Retina (tissue), 1 donor: ENCODE measurements at places on chromosomes 1 and 21.
A peak's percentile ranks its signal among the peaks of the same experiment; 100 is the strongest.

- no peak for DNase-seq
Observed at GRCh38 chr1:65527190-65527589, 106.7 kb downstream of the LEPR start.

GRCh38 chr1:114315631-114316030 lies 162.0 kb upstream of the SYT6 start:
- no peak for DNase-seq

- DNase-seq, result no peak
Observed at GRCh38 chr21:32349333-32349944, 43.4 kb downstream of the URB1 start.

DNA sequence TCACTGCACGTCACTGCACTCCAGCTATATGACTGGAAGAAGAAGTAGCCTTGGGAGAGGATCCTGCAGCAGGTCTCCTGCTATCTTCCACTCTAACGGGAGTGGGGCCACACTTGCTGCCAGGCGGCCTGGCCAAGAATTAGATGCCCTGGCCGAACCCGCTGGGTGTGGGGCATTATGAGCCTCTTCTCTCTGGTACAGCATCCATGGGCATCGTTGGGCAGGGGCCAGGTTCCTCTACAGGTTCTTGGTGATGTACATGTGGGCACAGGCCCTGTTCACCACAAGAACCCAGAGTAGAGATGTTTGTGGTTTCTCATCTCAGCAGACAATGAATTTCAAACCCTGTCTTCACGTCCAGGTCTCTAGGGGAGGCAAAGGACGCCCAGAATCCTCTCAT lies 370.5 kb downstream of the NPHP4 start:
- DNase-seq, result no peak

DNA sequence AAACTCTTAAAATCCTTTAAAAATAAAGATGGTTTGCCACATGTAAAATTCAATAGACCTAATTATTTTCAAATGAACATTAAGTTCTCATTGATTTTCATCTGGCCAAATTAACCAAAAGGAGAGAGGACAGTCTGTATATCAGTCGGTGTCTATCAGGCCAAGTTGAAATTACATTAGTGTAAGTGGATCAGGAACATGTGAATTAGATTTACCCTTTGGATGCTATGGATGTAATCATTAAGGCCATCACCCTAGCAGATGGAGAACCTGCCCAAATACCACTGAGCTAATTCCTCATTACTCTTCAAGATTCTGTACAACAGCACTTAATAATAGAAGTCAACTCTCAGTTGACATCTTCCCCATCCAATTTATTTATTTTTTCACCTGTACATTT lies 29.5 kb upstream of the DPT start:
- DNase-seq, result no peak

DNA sequence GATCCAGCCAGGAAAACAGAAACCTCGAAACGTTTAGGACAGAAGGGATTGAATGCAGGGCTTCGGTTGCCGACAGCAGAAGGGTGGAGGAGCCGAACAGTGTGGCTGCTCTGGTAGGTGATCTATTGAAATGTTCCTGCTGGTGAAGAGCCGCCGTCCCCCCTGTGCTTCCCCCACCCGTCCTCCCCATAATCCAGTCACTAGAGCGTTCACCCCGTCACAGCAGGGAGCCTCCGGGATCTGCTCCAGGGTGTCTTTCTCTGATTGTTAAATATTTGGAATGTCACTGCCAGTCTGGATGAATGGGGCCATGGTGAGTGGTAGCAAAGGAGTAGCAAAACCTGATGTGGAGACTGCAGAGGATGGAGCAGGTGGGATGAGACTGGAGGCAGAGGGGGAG lies 255.1 kb upstream of the CSF3R start:
- no peak for DNase-seq

DNA sequence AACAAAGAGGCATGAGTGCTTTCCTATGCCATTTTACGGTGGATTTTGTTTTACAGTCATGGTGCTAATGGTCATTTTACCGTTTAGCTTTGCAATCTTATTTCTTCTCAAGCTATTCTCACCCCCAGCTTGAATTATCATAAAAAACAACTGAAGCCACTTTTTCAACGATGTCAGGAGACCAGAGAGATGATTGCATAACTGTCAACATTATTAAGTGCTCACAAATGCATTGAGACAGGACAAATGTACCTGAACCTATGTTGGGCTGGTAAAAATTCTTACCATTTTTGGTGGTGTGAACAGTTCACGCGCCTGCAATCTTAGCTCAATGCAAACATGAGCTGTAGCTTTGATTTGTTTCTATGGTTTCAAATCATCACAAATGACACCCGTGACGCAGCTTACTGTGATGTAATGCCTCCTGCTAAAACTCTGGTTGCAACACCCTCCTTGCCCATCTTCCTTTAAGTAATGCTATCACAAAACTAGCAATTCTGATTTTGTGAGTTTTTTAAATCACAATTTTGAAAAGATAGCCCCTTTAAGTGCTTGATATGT lies 104.4 kb downstream of the UCHL5 start:
- no peak for DNase-seq

DNA sequence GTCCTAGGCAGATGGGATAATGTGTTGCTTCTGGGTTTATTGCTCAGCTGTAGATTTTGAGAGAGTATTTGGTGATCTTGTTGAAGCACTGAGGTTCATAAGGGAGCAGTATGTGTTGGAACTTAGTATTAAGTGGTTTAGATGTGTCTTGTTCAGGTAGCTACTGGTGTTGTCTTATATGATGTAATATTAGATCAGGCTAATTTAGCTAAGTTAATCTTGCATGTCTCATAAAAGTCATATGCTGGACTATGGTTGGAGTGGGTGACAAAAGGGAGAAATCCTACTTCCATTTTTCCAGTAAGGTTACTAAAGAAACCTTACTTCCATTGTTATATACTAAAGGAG lies 196.4 kb downstream of the CLEC20A start:
- DNase-seq, result no peak

DNA sequence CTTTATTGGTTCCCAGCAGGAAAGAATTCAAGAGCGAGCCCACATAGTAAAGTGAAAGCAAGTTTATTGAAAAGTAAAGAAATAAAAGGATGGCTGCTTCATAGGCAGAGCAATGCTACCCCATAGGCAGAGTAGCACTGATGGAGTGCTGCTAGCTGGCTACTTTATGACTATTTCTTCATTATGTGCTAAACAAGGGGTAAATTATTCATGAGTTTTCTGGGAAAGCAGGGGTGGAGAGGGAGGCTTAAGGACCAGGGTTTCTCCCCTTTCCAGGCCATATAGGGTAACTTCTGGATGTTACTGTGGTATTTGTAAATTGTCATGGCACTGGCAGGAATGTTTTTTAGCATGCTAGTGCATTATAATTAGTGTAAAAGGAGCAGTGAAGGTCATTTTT lies 1271.4 kb downstream of the KCNT2 start:
- DNase-seq, result no peak

- peak; percentile 97 for DNase-seq
Observed at GRCh38 chr1:160400223-160400645, at the start of gene VANGL2. Gene VANGL2, plus strand, starts transcription at chr1:160400564. Its CDS starts 15,274 bp downstream, at chr1:160415838.

DNA sequence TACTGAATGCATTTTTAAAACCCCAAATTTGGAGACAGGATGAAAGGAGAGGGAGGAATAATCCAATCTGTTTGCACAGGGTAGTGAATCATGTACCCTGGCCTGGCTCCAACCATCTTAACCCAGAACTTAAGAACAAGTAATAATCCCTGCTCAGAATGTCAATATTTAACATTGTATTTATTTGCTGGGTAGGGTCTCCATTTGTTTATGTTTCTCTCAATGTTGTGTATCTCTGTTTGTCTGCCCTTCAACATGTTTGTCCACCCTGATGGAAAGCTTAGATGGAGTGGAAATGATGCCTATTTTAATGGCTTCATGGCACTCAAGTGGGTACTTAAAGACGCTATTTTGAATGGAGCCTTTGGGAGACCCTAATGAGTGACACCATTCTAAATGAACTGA lies 54.4 kb upstream of the CDC42BPA start:
- DNase-seq, result no peak

DNA sequence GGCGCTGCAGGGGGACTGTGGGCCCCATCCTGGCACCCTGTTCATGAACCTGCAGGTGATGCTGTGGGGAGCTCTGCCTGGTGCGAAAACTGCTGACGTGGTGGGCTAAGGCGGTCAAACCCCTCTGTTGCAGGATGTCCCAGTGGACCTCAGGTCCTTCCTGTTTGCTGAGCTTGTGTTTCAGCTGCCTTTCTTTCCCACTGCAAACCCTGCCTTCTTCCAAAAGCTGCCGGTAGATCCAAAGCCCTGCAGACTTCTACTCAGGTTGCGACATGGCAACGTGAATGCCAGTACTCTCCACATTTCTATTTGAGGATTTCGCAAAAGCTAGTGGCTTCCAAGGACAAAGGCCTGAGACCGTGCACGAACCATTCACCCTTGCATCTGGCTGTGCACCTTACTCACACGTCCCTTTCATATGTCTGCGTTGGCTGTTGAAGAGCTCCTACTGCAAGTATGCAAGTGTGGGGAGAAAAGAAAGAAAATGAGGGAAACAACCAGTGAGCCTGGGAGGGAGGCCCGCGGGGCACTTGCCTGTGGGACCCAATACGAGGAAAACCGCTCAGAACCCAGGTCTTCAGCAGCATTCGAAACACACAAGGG lies 6.2 kb upstream of the RRP1 start:
- no peak for DNase-seq

DNA sequence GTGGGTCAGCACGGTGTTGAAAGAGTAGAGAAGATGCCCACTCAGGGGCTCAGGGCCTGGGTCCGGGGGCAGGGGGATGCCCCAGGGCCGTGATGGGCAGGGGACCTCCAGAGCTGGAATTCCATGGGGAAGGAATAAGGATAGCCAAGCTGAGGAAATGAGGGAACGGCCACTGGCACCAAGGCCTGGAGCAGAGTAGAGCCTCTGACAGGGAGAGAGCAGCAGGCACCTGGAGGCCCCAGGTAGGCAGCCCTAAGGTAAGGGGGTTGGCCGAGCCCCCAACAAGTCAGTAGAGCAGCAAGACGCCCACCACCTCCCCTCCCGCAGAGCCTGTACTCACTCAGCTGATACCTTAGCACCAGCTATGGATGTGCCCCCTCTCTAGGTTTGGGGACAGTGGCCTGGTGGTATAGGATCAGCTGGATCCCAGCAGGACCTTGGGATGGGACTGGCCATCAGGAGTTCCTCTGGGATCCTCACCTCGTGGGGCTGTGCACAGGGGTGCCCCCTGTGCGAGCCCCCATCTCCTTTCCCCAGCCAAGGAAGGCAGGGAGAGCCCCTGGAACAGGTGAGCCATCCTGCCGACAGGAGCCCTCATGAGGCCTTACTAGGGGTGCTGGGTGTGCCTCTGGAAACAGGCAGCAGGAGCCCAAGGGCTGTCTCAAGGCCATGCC lies 21.0 kb upstream of the ARF1 start:
- no peak for DNase-seq

DNA sequence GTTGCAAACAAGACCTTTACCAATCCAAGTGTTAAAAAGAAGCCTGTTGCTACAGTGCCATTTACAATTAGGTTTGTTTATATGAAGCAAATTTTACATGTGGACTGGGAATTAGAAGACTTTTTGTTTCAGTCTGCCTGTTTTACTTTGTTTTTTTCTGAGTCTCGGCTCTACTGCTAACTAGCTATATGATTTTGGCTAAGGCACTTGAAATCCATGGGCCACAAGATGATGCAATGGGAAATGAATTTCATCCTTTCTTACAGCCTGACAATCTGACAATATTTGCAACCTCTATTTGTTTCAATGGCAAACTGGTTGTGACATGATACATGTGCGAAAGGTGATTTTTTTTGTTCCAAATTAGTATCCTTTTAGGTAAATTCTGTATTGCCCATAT lies 3.7 kb upstream of the PEX11B start:
- DNase-seq, result no peak

GRCh38 chr21:34807146-34807880 lies 138.5 kb downstream of the CLIC6 start:
- no peak for DNase-seq

DNA sequence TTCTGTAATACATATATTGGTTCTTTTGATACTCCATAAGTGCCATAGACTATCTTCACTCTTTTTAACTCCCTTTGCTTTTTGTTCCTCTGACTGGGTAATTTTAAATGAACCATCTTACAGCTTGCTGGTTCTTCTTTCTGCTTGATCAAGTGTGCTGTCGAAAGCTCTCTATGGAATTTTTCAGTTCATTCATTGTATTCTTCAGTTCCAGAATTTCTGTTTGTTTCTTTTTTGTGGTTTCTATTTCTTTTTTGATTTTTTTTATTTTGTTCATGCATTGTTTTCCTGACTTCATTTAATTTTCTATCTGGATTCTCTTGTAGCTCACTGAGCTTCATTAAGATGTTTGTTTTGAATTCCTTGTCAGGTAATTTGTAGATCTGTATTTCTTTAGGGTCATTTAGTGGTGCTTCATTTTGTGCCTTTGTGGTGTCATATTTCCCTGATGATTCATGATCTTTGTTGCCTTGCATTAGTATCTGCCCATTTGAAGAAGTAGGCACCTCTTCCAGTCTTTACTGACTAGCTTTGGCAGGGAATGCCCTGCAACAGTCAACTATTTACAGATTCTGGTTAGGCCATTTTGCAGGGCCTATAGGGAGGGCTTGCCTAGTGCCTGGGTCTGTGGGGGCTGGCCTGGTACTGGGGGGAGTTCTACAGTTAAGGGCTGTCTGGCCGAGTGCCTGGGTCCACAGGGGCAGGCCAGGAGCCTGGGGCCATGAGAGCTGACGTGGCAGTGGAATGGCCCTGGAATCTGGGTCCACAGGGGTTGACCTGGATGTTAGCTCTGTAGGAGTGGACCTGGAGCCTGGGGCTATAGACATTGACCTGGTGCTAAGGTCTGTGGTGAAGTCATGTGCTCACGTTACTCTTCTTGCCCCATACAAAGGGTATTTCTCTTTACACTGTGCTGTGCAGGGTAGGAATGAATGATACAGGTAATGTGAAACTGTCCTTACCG lies 89.7 kb downstream of the MAGI3 start:
- DNase-seq, result peak; percentile 1

DNA sequence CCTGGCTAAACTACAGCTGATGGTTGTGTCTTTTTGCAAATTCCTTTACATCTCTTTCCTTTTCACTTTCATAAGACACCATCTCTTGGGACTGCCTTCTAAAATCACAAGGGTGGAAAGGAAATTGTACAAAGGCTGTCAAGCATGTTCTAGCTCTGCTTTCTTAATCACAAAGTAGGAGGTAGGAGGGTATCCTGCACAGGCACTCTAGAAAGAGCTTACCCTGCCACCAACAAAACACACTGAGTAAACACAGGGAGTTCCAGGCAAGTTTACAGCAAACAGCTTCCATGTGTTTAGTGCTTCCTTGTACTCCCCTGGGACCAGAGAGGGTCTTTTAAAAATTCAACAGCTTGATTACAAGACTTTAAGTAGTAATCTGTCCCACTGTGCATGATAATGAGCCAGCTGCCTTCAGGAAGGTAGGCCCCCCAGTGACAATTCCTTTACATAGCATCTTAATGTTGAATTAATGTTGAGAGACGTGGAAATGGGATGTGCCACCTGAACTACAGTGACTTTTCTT lies 2.4 kb downstream of the PLPP3 start:
- peak; percentile 66 for DNase-seq
